ENCODE measurements at places on chromosomes 3 and 15. TPM values are rescaled to one million over a fixed set of nuclear protein-coding genes. Genes with fewer than 3 reads are reported as not detected.

MESP2 gene
- total RNA-seq = not detected

MEX3B gene
- total RNA-seq = 2.8 TPM

ABHD5 gene
- 15.2 TPM for total RNA-seq

MED12L gene
- 0.17 TPM for total RNA-seq

DNAJB8 gene
- total RNA-seq = not detected

All from dermis lymphatic vessel endothelial cell (primary cell).